ENCODE measurements at places on chromosomes 16 and 17. TPM values are rescaled to one million over a fixed set of nuclear protein-coding genes. Genes with fewer than 3 reads are reported as not detected.

AKAP10 gene
- 21.2 TPM for total RNA-seq

SULT1A1 gene
- total RNA-seq, result 2.4 TPM

LGALS9 gene
- total RNA-seq, result 0.34 TPM

CENPX gene
- 17.8 TPM for total RNA-seq

HIC1 gene
- 1.4 TPM for total RNA-seq

ST6GALNAC2 gene
- total RNA-seq, result 114 TPM

AGRP gene
- total RNA-seq, result not detected

NPIPB12 gene
- total RNA-seq, result 40.9 TPM

EVI2A gene
- not detected for total RNA-seq

PSME3IP1 gene
- total RNA-seq, result 74.5 TPM

CDRT15 gene
- not detected for total RNA-seq

ADORA2B gene
- total RNA-seq, result 36.6 TPM

GP1BA gene
- total RNA-seq, result not detected

ABCC6 gene
- under 0.01 TPM for total RNA-seq

TNFRSF17 gene
- not detected for total RNA-seq

ERAL1 gene
- total RNA-seq, result 35.0 TPM

MMP28 gene
- total RNA-seq, result 31.8 TPM

SDR42E1 gene
- 28.5 TPM for total RNA-seq

CLDN9 gene
- under 0.01 TPM for total RNA-seq

DHRS7C gene
- total RNA-seq, result not detected

RAB26 gene
- 0.28 TPM for total RNA-seq

UTS2R gene
- total RNA-seq, result not detected

GNAO1 gene
- total RNA-seq, result under 0.01 TPM

ARL17A gene
- 6.0 TPM for total RNA-seq

LRRC37A3 gene
- 11.0 TPM for total RNA-seq

CLEC3A gene
- not detected for total RNA-seq

SMCR8 gene
- 19.5 TPM for total RNA-seq

CDRT15L2 gene
- not detected for total RNA-seq

CPHXL2 gene
- total RNA-seq, result not detected

CALB2 gene
- total RNA-seq, result 0.21 TPM

ITGB4 gene
- 974 TPM for total RNA-seq

EME1 gene
- total RNA-seq, result 0.68 TPM

HAS3 gene
- total RNA-seq, result 203 TPM

SOCS1 gene
- 1.9 TPM for total RNA-seq

PRSS21 gene
- 3.8 TPM for total RNA-seq

Measured in nasal cavity respiratory epithelium epithelial cell of viscerocranial mucosa (primary cell).